ENCODE measurements at places on chromosomes 1 and 21.

- no peak for DNase-seq
These were observed 10.4 kb upstream of the GJA8 start for GRCh38 chr1:147892216-147892615.

- no peak for DNase-seq
These were observed 2.4 kb downstream of the RCAN1 start for GRCh38 chr21:34612557-34612956.

- no peak for DNase-seq
These were observed 424.1 kb downstream of the TTLL7 start for GRCh38 chr1:83574791-83575190.

GRCh38 chr1:78619803-78620579, at the start of gene IFI44L:
Gene IFI44L, plus strand, starts transcription at chr1:78620448. Its CDS starts 7,468 bp downstream, at chr1:78627916.
- DNase-seq = peak; percentile 60

DNA sequence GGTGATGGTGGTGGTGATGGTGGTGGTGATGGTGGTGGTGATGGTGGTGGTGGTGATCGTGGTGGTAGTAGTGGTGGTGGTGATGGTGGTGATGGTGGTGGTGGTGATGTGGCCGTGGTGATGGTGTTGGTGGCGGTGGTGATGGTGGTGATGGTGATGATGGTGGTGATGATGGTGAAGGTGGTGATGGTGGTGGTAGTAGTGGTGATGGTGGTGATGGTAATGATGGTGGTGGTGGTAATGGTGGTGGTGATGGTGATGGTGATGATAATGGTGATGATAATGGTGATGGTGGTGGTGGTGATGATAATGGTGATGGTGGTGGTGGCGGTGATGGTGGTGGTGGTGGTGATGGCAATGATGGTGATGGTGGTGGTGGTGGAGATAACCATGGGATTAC, 6.8 kb upstream of the COL6A2 start:
- DNase-seq = no peak

DNA sequence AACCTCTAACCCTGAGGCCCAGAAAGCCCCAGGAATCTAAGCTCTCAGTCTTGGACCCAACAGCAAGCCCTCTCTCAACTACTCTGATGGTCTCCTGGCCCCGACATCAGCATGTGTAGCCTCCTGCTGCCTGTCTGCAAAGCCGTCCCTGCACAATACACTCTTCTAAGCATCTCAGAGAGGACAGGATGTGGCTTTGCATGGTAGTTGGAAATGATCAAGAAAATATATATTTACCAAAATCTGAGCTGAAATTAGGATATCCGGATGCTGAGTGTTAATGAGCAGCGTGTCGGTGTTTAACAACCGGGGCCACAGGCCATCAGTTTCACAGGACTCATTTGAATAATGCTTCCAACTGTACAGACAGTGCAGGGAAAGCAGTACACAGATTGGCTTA, 59.1 kb upstream of the SIM2 start:
- no peak for DNase-seq

GRCh38 chr1:221543529-221544120, 198.3 kb downstream of the DUSP10 start:
- DNase-seq = no peak

DNA sequence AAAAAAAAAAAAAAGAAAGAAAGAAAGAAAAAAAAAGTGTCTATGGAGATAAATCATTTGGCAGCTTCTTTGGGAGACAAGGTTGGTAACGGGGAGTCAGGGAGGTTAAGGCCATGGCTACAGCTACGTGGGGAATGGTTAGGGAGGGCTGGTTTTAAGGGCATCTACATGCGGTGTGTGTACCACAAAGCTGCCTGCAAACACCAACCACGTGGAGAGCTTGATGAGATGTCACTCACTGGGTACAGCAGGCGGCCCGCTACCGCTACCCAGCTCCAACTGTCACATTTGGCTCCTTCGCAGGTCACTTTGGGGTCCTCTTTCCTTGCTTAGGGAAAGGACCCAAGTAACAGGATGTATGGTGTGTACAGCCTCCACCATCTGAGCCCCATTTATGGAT, 4.2 kb downstream of the NPPB start:
- DNase-seq = no peak
